ENCODE measurements at places on chromosomes 12 and 14.

GRCh38 chr14:90698379-90698869 is 117.8 kb downstream of the TTC7B start:
- DNase-seq = no peak

GRCh38 chr14:96261772-96262655 is 6.0 kb downstream of the BDKRB1 start:
- DNase-seq = no peak

DNA sequence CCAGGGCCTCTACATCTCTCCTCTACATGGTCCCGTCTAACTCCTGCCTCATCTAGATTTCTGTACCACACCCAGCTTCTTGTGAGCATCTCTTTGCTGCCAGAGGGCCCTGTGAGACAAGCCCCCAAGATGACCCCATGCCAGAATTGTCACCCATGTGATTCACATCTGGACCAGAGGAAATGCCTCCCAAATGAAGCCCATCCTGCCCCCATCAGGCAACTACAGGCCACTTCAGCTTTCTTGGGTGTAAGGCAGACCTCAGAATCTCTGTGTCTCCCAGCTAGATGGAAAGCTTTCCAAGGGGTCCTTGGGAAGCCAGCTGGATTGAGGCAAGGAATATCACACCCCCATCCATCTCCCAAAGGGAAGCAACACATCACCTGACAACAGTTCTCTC is 9.3 kb upstream of the OAS3 start:
- no peak for DNase-seq

- DNase-seq = no peak
Observed at GRCh38 chr14:84929086-84929485, 600.9 kb upstream of the FLRT2 start.

GRCh38 chr14:33848706-33849454 is 102.0 kb downstream of the EGLN3 start:
- DNase-seq = no peak

DNA sequence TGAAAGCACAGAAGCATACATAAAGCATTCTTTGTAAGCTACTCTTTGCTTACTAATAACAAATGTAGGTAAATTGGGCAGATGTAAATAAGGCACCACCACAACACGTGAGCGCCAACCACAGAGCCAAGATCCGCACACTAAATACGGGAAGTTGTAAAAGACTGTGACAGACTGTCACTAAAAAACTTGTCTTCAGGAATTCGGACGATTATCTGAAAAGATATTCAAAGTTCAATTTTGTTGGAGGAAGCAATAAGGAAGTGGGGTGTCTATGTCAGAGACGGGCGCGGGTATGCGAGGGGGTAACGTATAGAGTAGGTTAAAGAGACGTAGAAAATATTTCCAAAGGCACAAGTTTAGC is 1.5 kb upstream of the HSP90B1 start:
- no peak for DNase-seq

- no peak for DNase-seq
Observed at GRCh38 chr12:128307791-128308190, 40.8 kb downstream of the TMEM132C start.

- no peak for DNase-seq
Observed at GRCh38 chr12:63955831-63956666, 111.5 kb downstream of the SRGAP1 start.

DNA sequence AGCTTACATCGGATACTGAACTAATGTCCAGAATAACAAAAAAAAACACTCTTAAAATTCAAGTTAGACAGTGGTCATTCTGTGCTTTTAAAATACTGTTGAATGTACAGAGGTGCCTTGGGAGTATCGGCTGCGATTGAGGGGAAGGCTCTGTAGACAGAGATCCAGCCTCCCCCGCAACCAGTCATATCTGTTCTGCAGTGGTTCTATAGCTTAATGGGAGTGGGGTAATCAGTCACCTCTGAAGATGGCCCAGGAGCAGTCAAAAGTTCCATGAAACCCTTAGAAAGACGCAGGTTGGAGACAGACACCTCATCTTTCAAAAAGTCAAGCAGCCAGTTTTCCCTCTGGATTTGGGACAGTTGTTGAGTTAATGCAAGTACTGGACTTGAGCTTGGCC is 1486.6 kb upstream of the TMEM132C start:
- no peak for DNase-seq

- DNase-seq = no peak
Observed at GRCh38 chr12:82688035-82688501, 1.4 kb downstream of the TMTC2 start.

- DNase-seq = no peak
Observed at GRCh38 chr14:32022525-32022924, 54.6 kb upstream of the ARHGAP5 start.
